ENCODE measurements at places on chromosomes 3 and 15.

- DNase-seq, result peak; percentile 39
Measured at GRCh38 chr3:110881069-110881468, 190.5 kb upstream of the NECTIN3 start.

GRCh38 chr3:45790596-45790995, 5.7 kb downstream of the SLC6A20 start:
- no peak for DNase-seq

DNA sequence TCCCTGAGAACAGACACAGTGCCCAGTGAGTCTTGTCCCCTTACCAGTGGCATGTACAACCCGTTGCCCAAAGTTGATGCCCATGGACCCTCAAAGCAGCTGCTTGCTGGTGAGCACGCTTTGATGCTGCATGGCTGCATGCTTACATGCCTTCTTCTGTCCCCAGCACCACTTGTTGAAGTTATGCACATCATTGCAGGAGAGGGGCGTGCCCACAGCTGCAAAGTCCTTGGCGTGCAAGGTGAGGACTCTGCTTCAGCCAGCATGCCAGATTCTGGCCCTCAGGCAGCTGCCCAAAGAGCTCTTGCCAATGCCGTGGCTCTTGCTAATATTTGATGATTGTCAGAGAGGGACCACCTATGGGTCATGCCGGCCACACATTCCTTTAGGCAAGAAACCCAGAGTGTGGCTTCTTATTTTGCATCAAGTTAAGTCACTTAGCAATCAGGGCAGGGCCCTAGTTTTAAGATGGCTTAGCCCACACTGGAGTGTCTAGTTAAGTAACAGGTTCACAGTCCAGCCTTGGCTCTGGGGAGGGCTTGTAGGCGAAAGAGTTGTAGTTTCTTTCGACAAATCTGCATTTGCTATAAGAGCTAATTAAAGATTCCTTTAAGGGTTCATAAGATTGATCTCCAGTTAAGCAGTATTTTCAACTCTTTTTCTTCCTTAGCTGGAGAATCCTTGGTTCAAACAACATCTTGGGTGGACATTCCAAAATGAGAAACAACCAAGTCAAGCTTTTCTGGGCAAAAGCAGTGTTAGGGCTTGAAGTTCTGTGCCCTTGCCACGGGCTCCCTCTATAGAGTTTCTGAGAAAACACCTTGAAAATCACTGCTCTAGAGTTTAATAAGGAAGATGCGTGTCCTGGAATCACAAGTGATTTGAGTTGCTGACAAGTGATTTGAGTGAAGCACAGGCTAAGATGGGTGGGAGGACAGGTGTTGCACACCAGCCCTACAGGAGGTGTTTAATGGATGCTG, 128.6 kb downstream of the SLCO3A1 start:
- DNase-seq, result no peak

- DNase-seq, result no peak
Measured at GRCh38 chr3:196203846-196204245, 7.4 kb downstream of the ZDHHC19 start.

GRCh38 chr3:71495708-71496472, 87.6 kb downstream of the FOXP1 start:
- DNase-seq, result no peak

- DNase-seq, result no peak
Measured at GRCh38 chr15:31402511-31403056, 75.9 kb downstream of the KLF13 start.

DNA sequence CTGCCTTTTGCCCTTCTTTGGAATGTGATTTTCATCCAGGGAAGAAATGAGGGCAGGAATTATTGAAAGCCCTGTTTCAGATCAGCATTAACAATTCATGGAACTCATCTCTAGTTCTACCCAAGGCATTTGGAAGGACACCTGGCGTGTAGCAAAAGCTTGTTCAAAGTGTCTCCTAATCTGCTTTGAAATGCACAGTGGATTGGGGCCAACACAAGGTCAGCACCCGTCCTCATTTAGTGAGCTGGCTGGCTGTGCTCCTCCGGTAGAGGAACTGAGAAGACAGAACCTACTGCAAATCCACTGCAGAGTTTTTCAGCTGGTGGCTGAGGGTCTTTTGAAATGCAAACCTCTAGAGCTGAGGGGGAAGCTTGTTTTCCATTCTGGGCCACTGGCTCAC, 141.6 kb upstream of the STT3B start:
- DNase-seq, result peak; percentile 21

GRCh38 chr3:179166561-179167201, 18.5 kb downstream of the PIK3CA start:
- DNase-seq, result no peak

DNA sequence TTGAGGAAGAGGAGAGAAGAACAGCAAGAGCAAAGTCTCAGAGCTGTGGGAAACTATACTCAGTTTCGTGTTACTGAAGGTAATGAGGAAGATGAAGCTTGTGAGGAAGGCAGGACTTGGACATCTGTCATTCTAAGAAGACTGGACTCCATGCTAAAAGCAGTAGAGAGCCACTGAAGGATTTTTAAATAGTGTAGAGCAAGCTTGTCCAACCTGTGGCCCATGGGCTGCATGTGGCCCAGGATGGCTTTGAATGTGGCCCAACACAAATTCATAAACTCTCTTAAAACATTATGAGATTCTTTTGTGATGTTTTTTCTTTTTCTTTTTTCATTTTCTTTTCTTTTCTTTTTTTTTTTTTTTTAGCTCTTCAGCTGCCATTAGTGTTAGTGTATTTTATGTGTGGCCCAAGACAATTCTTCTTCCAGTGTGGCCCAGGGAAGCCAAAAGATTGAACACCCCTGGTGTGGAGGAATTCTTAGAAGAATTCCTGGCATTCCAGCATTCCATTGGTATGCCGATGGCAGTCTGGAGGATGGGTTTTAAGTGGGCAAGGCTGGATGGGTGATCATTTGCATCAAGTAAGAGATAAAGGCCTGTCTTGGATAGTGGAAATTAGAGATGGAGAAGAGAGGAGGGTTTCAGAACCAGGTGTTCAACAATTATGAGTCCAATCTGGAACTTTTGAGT, 6.9 kb upstream of the NFKBIZ start:
- DNase-seq, result peak; percentile 68

DNA sequence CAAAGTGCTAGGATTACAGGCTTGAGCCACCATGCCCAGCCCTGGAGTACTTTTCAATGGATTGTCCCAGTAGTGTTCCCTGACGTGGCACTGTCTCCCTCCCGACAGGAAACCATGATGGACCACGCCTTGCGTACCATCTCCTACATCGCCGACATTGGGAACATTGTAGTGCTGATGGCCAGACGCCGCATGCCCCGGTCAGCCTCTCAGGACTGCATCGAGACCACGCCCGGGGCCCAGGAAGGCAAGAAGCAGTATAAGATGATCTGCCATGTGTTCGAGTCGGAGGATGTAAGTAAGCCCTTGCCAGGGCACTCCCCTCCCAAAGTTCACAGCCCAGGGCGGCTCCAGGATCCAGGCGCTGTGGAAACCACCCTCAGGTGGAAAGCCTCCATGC, 168.1 kb downstream of the NSMCE3 start:
- DNase-seq, result no peak

- DNase-seq, result no peak
Measured at GRCh38 chr3:28940530-28940929, 340.3 kb upstream of the RBMS3 start.

DNA sequence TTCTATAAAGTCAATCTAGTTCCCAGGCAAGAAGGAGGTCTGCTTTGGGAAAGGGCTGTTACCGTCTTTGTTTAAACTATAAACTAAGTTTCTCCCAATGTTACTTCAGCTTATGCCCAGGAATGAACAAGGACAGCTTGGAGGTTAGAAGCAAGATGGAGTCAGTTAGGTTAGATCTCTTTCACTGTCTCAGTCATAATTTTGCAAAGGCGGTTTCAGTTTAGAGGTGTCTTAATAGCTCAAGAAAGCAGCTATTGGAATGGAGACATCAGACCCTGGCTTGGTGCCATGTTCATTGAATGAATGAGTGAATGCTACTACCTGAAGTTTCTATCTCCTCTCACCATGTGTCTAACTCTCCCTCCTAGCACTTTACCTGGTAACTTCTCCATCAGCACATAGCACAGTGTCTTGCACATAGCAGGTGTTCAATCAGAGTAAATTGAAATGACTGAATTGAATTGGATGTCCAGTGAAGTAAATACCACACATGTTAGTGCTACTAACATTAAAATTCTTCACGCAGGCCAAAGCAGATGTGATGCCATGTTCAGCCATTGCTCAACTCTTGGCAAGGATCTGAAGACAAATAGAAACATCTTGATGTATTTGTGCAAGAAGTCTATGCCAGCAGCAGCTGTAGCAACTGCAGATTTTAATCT, 28.2 kb downstream of the CLEC3B start:
- DNase-seq, result no peak

DNA sequence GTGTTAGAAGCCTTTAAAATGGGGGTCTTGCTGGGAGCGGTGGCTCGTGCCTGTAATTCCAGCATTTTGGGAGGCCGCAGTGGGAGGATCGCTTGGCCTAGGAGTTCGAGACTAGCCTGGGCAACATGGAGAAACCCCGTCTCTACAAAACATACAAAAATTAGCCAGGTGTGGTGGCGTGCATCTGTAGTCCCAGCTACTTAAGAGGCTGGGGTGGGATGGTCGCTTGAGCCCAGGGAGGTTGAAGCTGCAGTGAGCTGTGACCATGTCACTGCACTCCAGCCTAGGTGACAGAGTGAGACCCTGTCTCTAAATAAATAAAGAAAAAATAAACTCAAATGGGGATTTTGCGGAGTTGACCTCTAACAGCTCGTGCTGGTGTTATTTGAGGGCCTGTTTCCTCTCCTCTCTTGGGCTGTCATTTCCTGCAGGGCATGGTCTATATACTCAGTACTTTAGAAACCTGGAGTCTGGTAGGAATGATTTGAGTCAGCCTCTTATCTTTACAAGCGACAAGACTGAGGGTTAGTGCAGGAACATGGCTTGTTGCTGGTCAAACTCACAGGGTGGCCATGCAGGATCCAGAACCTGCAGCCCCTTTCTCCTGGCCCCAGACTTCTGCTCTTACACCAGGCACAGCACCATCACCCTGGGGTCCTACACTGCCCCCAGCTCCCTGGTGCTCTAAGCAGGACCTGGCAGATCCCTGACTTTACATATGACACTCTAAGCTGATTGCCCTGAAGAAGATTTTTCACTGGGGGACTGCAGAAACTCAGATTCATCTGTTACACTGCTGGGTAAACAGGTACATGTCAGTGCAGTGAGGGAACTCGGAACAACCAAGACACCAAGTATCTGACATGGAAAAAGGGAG, 15.1 kb downstream of the EHD4 start:
- no peak for DNase-seq

DNA sequence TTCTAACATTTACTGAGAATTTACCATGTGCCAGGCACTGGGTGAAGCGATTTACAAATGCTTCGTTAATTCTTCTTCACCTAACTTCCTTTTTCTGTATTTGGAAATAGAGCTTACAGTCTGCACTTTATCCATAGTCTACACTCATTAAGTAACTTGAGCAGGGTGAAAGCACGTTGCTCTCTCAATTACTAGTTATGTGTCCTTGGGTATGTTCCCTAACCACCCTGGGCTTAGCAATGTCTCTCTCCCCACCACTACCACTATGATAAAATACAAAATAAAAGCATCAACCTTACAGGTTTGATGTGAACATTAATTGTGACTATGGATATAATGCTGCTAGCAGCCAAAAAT, 172.9 kb upstream of the SLC2A2 start:
- no peak for DNase-seq

GRCh38 chr3:161977063-161977462, 480.5 kb downstream of the OTOL1 start:
- DNase-seq, result no peak

- DNase-seq, result no peak
Measured at GRCh38 chr3:140403608-140404007, 274.3 kb upstream of the TRIM42 start.

- DNase-seq, result no peak
Measured at GRCh38 chr3:58238830-58239229, 1.2 kb downstream of the ABHD6 start.

GRCh38 chr3:100650651-100651619, 41.5 kb downstream of the ADGRG7 start:
- DNase-seq, result no peak

GRCh38 chr15:67564021-67564967, 21.8 kb downstream of the MAP2K5 start:
- DNase-seq, result no peak

DNA sequence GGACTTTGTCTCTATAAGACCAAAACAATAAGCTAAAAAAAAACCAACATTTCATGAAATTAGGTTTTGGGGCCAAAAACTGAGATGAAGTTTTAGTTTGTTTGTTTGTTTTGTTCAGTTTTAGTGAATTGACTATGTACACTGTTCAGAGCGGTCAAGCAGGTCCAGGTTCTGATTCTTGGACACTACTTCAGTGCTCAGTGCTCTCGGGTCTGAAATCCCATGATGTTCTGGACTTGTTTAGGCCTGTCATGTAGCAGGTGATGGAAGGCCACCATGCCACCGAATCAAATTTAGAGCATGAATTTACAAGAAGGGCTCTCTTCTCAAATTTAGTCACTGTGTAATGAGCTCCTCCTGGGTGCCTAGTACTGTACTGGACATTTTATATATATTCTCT, 45.5 kb downstream of the COL8A1 start:
- no peak for DNase-seq

DNA sequence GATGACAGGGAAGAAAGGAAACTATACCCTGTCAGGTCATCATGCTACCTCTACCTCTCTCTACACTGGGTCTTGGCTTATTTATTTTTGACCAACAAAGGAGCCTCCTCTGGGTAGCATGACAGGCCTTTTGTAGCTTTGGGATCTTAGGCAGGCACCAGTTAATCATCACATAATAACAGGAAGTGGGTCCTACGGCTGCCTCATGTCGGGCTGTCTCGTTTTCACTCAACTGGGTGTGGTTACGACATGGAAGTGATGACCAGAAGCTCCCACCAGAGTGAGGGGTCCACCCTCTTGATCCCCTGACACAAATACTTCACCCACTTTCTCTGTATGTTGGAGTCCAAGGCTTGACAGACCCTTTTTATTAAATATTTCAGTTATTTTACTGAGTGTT, 105.3 kb downstream of the CD47 start:
- DNase-seq, result no peak

DNA sequence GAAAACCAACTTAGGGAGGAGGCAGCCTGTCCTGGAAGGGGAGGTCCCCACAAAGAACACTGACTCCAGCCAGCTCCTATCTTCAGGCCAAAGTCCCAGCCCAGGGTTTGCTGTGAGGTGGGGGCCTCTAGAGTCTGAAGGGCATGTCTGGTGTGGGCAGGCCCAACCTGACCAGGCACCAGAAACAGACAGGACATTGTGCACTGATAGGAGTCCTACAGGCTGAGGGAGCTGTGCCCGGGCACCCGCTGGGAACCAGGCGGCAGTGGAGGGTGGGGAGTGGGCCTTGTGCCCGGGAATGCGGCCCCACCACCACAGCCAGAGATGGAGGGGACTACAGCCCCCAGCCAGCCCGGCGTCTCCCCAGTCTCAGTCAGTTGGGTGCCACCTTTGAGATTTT, 161.4 kb downstream of the WNT7A start:
- DNase-seq, result no peak

GRCh38 chr15:64009798-64010261, 36.5 kb downstream of the DAPK2 start:
- DNase-seq, result no peak

DNA sequence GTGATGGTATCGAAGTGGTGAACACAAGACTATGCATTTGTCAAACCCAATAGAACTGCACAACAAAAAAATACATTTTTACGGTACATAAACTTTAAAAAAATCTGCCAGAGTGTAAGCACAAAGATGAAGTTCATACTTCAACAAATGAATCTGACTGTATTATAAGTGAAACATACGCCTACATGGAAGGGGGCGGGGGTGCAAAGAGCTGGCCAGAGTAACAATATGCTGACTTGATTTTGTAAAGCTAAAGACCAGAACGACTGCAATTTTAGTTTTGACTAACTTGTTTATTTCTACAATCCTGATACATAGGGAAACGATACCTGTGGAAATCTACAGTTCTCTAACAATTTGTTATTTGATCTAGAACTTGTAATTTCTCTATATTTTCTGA, 426.0 kb downstream of the GABRG3 start:
- DNase-seq, result no peak
